CD4-positive, alpha-beta T cell treated with Interferon alpha-2 for 1 hour (primary cell): ENCODE measurements at places on chromosomes 7 and 10.

- peak; percentile 42 for DNase-seq
Measured at GRCh38 chr7:17304926-17305325, 6.5 kb downstream of the AHR start.

GRCh38 chr7:50674896-50675835 lies 107.5 kb downstream of the GRB10 start:
- DNase-seq: no peak

- no peak for DNase-seq
Measured at GRCh38 chr7:83836028-83836427, 187.1 kb upstream of the SEMA3E start.

DNA sequence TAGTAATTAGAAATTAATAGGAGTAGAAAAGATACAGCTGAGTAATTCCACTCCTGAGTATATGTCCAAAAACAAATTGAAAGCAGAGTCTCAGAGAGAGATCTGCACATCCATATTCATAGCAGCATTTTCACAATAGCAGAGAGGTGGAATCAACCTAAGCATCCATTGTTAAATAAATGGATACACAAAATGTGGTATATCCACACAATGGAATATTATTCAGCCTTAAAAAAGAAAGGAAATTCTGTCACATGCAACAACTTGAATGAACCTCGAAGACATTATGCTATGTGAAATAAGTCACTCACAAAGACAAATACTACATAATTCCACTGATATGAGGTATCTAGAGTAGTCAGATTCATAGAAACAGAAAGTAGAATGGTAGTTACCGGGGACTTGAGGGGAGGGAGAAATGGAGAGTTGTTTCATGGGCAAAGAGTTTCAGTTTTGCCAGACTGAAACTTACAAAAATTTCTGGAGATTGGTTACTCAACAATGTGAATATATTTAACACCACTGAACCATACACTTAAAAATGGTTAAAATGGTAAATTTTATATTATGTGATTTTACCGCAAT lies 18.4 kb downstream of the VTI1A start:
- DNase-seq: no peak

DNA sequence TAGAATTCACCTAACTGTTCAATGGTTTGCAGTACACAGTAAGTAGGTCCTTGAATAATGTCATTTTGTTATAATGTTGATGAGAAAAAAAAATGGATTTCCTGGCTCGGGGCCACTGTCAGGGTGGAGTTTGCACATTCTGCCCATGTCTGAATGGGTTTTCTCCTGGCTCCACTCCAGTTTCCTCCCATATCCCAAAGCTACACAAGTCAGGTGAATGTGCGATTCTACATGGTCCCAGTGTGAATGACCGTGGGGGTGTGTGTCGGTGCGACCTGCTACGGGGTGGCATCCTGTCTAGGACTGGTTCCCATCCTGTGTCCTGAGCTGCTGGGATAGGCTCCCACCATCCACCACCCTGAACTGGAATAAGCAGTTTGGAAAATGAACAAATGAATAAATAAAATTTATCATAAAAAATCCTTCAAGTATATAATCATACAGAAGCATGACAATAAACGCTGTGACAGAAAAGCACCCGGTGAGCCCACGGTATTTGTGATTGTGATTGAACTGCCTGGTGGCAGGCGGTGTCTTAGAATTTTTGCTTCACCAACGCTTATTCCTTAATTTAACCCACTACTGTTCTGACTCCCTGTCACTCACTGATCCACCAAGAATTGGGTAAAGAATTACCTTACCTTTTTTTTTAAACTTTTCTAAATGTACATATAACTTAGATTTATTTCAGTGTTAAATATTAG lies 114.1 kb downstream of the ICA1 start:
- DNase-seq: no peak

- no peak for DNase-seq
Measured at GRCh38 chr7:155470186-155470487, 12.2 kb downstream of the EN2 start.

DNA sequence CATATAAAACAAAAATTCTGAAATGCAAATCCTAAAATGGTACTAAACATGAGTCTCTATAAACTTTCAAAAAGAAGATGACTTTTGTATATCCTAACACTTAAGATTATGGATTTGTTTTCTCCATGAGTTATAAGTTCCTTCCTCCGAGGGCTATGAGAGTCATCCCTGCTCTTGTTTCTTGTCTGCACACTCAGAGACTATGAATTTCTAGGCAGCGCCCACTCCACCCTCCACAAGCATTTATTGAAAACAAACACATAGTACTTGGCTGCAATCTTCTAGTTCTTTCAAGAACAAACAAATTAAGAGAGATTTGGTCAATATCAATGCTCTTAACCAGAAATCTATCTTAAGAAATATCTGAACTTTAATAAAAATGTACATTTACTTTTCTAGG lies 211.7 kb downstream of the DKK1 start:
- DNase-seq: no peak

DNA sequence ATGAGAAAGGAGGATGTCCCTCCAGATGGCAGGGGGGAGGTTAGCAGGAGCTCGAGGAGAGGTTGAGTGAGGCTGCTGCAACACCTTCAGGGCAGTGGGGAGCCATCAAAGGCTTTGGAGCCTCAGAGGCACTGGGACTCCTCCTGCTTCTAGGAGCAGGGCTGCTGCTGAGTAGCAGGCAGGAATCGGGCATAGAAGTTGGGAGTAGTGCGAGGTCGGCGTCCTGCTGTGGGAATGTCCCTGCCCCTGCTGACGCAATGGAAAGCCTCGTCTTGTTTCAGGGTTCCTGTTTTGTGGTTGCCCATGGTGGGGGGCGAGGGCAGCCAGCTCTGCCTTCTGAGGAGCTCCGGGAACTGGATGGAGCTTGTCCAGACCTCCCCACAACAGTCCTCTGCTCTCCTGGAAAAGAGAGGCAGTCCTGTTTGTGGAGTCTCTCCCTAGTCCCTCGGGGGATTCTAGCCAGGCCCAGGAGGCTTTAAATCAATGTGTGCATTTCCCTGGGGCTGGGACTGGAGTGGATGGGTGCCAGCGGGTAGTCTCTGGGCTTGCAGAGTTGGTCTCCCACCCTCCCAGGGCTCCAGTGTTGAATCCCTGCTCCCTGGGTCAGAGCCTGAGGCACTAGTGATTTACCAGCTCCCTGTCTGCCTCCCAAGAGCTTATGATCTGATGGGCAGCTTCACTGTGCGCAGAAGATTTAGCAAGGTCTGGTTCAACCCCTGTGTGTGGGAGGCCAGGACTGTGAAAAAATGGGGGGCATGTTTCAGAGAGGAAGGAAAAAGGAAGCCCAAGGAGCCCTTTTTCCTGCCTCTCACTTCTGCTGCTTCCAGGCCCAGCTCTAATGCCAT lies 98.7 kb upstream of the PPIF start:
- peak; percentile 67 for DNase-seq

DNA sequence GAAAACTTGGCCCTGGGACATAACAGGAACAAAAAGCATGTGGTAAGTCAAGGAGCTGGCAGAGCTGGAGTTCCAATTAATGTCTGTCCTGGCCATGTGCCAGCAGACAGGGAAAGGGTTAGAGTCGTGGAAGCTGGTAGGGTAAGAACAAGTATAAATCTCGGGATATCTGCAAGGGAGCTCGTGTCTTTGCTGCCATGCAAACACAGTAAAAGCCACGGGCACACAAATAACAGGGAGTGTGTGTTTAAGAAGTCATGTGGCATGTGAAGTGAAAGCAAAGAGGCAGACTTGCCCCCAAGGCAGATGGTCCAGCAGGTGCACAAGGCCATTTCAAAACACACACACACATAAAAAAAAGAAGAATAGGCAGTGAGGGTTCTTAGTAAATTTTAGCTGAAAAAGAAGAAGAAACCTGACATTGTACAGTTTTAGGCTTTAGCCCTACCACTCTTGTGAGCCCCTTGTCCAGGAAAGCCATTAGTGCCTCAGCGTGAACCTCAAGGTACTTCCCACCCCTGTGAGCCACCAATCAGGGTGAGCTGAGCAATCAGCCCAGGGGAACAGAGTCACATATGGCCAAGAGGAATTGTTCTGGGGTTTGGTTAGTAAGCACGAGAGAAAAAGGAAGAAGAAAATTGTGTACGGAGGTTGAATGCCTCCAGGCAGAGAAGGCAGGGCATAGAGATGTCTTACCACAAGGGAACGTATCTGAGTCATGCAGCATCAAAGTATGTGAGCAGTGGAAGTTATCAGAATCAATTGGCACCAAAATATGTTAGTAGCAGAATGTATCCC lies 32.8 kb upstream of the ARHGAP12 start:
- DNase-seq: no peak

- DNase-seq: no peak
Measured at GRCh38 chr7:114843102-114843501, 78.8 kb upstream of the MDFIC start.

DNA sequence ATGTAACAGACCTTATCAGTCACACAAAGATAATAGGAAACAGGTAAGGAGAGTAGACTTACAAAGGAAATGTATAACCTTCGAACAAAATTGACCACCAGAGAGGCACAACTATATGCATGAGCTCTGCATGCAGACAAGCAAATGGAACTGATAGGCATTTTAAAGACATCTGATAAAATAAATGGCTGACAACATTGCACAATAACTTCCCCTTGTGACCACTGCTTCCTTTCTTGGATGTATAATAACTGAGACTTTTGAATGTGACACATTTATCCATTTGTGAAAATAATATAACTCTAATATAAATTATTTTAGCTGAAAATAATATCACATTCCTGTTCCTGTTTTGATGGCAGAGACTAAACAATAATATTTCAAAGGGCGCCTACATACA lies 654.2 kb upstream of the STEAP1 start:
- DNase-seq: no peak

- no peak for DNase-seq
Measured at GRCh38 chr7:15925608-15926007, 239.1 kb upstream of the MEOX2 start.

GRCh38 chr10:110508806-110509544 lies 11.3 kb downstream of the DUSP5 start:
- DNase-seq: no peak

GRCh38 chr7:138097064-138097741 lies 20.9 kb downstream of the AKR1D1 start:
- DNase-seq: peak; percentile 14

DNA sequence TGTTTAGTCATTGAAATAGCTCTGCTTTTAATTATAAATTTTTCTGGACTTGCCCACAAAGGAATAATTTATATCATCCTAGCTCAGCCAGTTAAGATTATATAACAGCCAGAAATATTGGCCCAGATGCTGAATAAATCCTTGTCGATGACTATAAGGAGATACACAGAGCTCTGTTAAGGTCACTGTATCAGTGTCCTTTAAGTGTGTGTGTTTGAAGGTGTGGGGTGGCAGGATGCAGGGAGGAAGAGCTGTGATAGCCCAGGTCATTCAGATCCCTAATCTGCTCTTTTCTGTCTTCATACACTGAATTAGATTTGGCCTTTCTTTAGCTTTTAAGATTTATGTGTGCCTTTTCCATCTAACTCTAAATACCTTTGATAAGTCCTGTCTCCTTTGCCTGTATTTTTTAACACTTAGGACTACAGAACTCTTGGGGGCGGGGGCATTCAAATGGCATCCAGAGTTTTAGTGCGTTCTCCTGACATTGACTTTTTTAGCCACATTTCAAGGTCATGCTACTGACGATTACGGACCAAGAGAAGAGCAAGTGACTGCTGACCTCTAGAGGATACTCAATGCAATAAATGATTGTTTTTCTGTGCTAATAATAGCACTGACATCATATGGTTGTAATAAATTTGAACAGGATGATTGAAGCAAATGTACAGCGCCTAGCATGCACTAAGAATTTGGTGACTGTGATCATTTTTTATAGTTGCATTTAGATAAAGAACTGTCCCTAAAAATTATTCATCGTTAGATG lies 172.3 kb downstream of the CACNB2 start:
- no peak for DNase-seq

DNA sequence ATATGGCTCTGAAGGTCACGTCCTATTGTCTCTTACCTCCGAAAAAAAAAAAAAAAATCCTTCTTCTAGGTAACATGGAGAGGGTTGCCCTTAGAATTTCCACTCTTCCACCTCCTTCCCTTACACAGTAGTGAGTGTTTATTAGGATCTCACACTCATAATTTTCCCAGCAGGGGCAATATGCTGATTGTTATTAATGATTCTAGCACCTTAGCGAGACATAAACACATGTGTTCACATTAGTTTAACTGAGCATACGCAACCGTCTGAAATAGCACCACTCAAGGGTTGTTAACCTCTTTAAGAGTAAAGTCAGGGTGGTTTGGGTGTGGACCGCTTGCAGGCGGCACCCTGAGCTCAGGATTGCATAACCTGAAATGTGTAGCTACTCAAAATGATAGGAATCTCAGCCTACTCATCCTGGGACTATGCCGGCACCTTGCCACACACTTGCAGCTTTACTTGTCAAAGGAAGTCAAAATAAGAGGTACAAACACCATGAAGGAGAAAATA lies 52.2 kb downstream of the CPEB3 start:
- DNase-seq: no peak

- DNase-seq: no peak
Measured at GRCh38 chr7:155669717-155670505, 25.4 kb downstream of the RBM33 start.

DNA sequence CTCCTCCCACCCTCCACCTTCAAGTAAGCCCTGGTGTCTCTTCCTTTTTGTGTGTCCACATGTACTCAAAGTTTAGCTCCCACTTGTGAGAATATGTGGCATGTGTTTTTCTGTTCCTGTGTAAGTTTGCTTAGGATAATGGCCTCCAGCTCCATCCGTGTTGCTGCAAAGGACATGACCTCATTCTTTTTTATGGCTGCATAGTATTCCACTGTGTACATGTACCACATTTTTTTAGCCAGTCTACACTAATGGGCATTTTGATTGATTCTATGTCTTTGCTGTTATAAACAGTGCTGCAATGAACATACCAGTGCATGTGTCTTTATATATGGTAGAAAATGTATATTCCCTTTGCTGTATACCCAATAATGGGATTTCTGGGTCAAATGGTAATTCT lies 710.9 kb downstream of the CCSER2 start:
- DNase-seq: no peak

- no peak for DNase-seq
Measured at GRCh38 chr10:8049865-8050555, 4.5 kb upstream of the GATA3 start.

- DNase-seq: no peak
Measured at GRCh38 chr10:67621834-67622233, 74.2 kb downstream of the CTNNA3 start.

DNA sequence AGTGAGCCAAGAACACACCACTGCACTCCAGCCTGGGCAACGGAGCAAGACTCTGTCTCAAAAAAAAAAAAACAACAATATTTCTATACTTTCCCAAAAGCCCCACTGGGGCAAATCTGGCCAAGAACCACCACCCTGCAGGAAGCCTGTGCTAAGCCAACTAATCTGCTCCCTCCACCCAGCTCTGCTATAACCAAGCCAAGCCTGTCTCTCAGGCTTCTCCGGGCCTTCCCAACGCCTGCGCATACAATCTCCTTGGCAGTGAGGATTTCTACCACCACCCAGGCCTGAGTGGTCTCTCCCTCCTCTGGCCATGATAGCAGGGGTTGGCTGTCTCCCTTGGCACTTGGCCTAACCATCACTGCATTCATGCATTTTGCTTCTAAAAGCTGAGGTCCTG lies 14.2 kb downstream of the DDX56 start:
- DNase-seq: no peak
